ENCODE measurements at places on chromosomes 3 and 15. TPM values are rescaled to one million over a fixed set of nuclear protein-coding genes. Genes with fewer than 3 reads are reported as not detected.

- no peak overlapping the region for H3K4me3 ChIP-seq
- peaks cover 1% of the 10 kb centered on the region for H3K27me3 ChIP-seq
- H3K4me1 ChIP-seq = no peaks in the 10 kb centered on the region
- DNase-seq = no peak
- no peaks in the 10 kb centered on the region for H3K36me3 ChIP-seq
These were observed 27.6 kb upstream of the UBE2E2 start for GRCh38 chr3:23175341-23176083.

- no peak for DNase-seq
- no peaks in the 10 kb centered on the region for H3K4me1 ChIP-seq
- peaks cover 5% of the 10 kb centered on the region for H3K27me3 ChIP-seq
- no peak overlapping the region for H3K27ac ChIP-seq
These were observed 54.0 kb downstream of the PLCH1 start for GRCh38 chr3:155690921-155691320.

- H3K4me3 ChIP-seq = no peak overlapping the region
- DNase-seq = no peak
- H3K36me3 ChIP-seq = no peaks in the 10 kb centered on the region
- no peaks in the 10 kb centered on the region for H3K4me1 ChIP-seq
- H3K27me3 ChIP-seq = no peaks in the 10 kb centered on the region
These were observed 191.2 kb upstream of the ARPP21 start for GRCh38 chr3:35448121-35448520.

DNA sequence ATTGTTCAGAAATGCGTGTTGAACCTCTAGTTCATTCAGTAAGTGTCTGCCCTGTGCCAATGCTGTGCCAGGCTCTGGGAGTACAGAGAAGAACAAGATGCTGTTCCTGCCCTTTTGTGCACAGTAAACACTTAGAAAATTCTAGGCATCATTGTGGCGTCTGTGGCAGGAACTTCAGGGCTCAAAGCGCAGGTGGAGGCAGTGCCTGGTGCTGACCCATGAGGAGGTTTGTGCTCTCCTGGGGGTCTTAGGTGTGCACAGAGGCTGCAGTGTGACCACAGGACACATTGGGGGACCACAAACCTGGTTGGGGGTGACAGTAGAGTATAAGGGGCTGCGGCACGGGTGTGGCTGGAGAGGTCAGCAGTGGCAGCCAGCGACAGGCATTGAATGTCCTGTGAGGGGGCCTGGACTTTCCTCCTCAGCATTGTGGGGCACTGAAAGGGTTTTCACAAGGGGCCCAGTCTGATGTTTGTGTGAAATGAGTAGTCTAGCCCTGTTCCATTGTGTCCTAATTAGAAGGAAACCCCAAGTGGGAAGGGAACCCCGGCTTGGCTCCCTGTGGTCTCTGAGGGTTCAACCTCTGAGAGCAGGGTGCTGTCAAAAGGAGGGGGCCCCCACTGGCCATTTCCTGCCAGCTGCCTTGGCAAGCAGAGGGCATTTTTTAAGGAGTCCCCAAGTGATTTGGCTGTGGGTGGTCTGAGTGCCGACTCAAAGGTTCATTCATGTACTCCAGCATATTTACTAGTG is 20.9 kb downstream of the MRAS start:
- H3K27me3 ChIP-seq = peaks cover 13% of the 10 kb centered on the region
- H3K36me3 ChIP-seq = no peaks in the 10 kb centered on the region
- H3K4me3 ChIP-seq = no peak overlapping the region
- H3K4me1 ChIP-seq = peaks cover 9% of the 10 kb centered on the region

Gene GOLGA8K
- 0.62 TPM for total RNA-seq

Gene NR2F2
- total RNA-seq = not detected

Gene CHRD
- not detected for total RNA-seq

Data from activated CD4-positive, alpha-beta T cell treated with anti-CD3 and anti-CD28 coated beads, Interleukin-2, amount 10 ng/mL, durations not matched to agents 24 days and 14 days (primary cell).